ENCODE measurements at places on chromosomes 4 and X.

GRCh38 chr4:94277534-94277933 lies 65.1 kb downstream of the HPGDS start:
- DNase-seq, result no peak

DNA sequence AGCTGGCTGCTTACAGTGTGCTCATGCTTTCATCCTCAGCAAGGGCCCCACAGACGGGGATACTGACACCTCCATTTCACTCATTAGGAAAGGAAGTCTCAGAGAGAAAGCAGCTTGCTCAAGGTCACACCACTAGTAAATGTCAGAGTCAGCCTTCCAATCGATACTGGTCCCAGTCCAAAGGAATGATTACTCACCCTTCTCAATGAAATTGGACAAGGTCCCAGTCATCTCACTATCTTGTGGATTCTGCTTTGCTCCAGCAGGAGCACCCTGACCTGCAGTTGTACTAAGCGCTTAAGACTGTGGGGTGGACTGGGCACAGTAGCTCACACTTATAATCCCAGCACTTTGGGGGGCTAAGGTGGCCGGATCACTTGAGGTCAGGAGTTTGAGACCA lies 132.2 kb upstream of the SLC34A2 start:
- no peak for DNase-seq

DNA sequence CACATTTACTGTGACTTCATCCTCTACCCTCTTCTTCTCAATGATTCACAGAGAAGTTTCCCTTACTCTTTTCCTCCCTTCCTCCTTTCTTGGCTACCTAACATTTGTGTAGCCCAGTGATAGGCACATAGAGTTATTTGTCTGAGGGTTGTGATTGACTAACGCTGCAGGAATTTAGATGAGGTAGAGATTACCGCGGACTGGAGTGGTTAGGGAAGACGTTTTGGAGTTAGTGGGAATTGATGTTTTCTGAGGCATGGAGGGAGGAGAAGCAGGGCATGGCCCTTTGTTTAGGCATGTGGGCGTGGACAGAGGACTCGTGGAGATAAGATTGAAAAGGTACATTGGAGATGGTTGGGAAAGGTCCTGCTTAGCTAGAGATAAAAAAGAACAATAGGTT lies 246.7 kb downstream of the GPAT3 start:
- no peak for DNase-seq

DNA sequence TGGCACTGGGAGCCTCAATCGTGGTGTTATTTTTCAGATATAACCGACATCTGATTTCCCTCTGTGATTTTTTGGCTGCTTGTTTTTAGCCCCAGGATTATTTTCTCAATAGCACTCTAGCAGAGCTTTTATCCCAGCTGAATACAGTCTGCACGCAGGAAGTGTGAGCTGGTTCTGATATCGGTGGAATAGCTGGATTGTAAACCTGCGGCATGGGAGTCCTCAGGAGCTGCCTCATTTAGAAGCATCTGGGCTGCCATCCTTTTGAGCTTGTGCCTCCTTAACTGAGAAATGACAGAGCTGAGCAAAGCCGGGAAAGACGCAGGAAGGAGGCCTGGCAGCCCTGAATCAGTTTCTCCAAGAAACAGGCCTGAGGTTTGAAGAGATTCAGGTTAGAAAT lies 28.4 kb upstream of the GRPEL1 start:
- no peak for DNase-seq

DNA sequence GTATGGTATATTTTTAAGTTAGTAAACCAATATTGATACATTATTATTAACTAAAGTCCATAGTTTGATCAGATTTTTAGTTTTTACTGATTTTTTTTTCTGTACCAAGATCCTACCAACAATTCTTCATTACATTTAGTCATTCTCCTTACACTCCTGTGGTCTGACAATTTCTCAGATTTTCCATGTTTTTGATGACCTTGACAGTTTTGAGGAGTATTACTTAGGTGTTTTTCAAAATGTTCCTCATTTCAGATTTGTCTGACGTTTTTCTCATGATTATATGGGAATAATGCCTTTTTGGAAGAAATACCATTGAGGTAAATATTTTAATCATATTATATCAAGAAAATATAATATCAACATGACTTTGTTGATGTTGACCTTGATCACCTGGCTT lies 423.8 kb downstream of the PPP4R3C start:
- no peak for DNase-seq

DNA sequence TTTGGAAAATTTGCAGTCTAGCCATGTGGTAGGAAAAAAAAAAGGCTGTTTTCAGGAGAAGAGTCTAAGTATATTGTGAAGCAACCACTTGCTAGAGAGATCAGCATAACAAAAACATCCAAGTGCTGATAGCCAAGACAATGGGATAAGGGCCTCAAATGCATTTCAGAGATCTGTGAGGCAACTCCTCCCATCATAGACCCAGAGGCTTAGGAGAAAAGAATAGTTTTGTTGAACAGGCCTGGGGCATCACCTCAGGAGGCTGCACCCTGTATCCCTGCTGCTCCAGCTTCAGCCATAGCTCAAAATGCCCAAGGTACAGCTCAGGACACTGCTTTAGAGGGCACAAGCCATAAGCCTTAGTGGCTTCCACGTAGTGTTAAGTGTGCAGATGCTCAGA lies 13.6 kb upstream of the GPR174 start:
- DNase-seq, result no peak
